Activated CD8-positive, alpha-beta memory T cell treated with anti-CD3 and anti-CD28 coated beads for 4 hours (primary cell): ENCODE measurements at places on chromosomes 2 and 18.

DNA sequence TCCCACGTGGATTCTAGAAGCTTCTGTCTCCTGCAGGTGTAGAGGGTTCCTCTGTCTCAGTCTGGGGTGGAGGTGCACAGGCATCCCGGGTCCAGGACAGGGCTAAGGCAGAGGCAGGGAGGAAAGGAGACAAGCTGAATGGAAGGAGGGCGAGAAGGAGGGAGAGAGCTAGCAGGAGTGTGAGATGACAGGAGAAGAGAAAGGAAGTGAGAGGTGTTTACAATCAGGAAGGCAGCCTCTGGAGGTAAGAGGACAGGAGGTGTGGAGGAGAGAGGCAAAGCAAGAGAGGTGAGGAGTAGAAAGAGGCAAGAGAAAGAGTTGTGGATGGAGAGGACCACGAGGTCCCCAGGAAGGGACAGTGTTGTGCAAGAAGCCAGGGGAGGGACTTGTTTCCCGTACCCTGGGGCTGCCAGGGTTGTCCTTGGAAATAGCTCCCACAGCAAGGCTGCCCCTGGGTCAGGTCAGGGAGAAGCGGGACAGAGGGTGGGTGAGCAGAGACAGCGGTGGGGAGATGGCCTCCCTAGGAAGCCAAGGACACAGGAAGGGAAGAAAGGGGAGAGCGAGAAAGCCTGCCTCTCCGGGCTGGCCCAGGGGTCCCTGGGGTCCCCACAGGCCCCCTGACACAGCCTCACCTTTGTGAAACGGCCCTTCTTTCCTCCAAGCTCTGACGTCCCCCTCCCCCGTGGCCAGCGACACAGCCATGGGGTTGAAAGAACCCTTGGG is 136.9 kb downstream of the CYP26B1 start:
- no peak for DNase-seq

- no peak for DNase-seq
These were observed 262.4 kb downstream of the NBAS start for GRCh38 chr2:15298770-15299169.

GRCh38 chr18:36697905-36698304 is 130.9 kb downstream of the TPGS2 start:
- no peak for DNase-seq

DNA sequence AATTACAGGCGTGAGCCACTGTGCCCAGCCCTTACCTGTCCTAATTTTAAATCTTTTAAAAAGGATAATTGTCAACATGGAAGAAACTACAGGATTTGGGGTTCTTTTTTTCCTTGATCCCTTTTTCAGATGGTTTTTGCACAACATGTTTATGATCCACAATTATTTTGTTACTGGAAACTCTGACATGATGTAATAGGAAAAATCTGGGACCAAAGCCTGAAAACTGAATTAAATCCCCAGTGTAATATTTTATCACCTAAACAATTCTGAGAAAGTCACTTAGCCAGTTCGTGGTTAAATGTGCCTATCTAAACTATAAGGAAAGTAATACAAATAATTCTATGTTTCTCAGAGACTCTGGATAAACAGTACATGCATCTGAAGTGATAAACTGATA is 1649.7 kb downstream of the LRP1B start:
- no peak for DNase-seq

- no peak for DNase-seq
These were observed 150.2 kb upstream of the SPATS2L start for GRCh38 chr2:200156166-200156835.

- DNase-seq: no peak
These were observed 69.0 kb downstream of the GORASP2 start for GRCh38 chr2:170997893-170998597.

DNA sequence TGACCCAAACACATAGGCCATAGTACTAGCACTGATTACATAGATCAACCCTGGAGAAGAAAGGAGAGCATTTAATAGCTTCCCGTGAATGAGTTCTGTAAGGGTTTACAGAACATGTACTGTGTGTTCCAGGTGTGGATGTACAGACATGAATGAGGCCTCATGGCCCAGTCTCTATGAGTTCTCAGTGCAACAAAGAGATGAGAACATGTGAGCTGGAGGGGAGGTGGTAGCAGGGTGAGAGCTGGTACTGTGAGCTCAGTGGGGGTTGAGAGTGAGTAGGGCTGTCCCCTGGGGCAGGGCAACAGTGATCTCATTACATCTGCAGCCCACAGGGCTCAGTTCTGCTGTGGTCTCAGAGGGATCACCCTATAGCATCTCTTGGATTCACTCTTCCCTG is 42.6 kb upstream of the SPRED2 start:
- DNase-seq: no peak

- no peak for DNase-seq
These were observed 68.5 kb downstream of the USP40 start for GRCh38 chr2:233498126-233498525.

DNA sequence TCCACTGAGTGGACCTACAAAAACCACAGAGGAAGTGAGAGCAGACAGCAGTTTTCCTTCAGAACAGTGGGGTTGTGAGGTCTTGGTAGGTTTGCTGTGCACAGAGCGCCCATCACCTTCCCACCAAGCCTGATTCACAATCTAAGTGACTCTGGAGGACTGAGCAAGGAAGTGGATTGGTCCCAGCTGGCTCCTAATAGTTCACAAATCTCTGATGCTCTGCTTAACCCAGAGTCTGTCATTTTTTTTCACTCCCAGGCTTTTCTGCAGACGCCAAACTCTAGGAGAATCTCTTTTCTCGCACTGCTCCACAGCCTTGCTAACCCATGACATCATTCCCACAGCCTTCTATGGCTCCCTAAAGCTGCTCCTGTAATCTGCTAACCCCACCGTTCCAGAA is 280.4 kb downstream of the C1D start:
- no peak for DNase-seq

GRCh38 chr2:31937741-31938140 is 73.1 kb downstream of the MEMO1 start:
- DNase-seq: no peak

- DNase-seq: no peak
These were observed 56.8 kb downstream of the ASAP2 start for GRCh38 chr2:9263428-9263827.

DNA sequence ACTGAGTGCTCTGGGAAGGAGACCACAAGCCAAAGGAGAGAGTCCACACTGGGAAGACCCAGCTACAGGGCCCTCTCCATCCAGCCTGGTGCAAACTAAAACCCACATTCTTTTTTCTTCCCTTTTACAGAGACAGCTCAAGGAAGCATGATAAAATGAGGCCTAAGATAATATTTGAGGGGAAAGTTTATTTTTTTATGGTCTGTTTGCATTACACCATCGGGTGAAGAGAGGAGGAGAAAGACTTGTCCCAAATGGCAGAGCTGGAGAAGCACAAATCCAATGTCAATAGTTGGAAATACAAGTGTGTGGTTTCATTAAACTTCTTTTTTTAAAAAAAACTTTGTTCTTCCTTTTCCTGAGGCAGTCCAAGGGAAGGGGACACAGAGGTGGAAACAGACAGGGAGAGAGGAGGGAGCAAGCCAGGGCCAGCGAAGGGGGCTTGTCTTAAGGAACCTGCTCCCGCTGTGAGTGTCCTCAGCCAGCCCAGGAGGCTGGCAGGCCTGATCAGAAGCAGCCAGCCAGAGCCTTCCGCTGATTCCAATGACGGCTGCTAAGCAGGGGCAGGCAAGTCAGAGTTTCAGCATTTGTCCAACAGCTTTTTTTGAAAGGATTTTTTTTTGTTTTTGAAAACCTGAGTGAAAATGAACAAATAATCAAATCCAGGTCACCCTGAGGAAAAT is 203.8 kb upstream of the SIX2 start:
- no peak for DNase-seq

- no peak for DNase-seq
These were observed 88.4 kb upstream of the CAVIN2 start for GRCh38 chr2:191935247-191935646.

GRCh38 chr2:30869988-30870387 is 62.7 kb upstream of the CAPN13 start:
- no peak for DNase-seq

DNA sequence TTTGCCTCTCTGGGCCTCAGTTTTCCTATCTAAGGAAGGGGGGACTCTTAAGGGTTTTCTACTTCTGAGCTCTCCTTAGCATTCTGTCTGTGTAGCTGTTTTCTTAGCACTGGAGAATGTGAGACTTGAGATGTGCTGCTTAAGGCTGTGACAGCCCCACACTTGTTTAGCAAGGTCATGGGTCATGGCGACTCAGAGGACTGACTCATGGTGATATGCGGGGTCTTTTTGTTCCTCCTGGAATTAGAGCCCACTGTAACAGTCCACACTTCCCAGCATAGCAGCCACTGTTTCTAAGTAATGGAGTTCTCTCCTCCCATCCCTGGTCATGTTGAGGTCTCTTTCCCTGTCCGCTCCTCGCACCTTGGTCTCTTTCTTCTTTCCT is 4.1 kb upstream of the LPIN1 start:
- DNase-seq: no peak

DNA sequence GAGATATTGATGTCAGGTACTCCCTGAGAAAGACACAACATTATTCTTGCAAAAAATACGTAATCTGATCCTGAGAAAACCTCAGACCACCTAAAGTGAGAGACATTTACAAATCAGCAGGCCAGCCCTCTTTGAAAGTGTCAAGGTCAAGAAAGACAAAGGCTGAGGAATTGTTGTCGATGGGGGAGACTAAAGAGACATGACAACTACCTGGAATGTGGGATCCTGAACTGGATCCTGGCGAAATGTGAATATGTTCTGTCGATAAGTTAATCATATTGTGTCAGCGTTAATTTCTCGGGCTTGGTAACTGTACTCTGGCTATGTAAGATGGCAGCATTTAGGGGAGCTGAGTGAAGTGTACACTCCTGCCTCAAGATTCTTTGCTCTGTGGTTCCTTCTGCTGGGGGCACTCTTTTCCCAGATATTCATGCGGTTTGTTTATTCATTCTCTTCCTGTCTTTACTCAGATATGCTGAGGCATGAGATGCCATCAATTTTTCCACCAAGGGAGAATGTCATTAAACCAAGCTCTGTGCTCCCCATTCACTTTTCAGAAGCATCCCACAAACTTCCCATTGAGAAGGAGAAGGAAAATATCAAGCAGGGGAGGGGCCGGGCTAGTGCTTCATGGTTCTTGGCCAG is 154.9 kb downstream of the CAPN13 start:
- DNase-seq: no peak

GRCh38 chr2:193371200-193371599 is 1176.5 kb upstream of the TMEFF2 start:
- no peak for DNase-seq

- DNase-seq: peak; percentile 46
These were observed 21.0 kb upstream of the PTMA start for GRCh38 chr2:231687133-231687852.

GRCh38 chr2:130778781-130779180 is 23.4 kb downstream of the AMER3 start:
- DNase-seq: no peak

- DNase-seq: no peak
These were observed 576.0 kb downstream of the LRP1B start for GRCh38 chr2:141554810-141555209.

DNA sequence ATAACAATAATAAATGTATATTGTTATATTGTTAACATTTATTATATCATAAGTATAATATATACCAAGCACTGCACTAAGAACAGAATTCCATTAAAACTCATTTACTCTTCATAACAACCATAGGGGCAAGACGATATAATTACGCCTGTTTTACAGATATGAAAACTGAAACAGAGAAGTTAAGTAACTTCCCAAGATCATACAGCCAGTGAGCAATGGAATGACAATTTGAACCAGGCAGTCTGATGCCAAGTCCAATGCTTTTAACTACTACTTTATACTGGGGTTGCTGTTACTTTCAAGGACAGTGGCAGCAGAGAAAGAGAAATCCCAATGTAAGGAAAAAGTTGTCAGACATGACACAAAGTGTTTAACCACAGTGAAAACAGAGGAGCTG is 338.8 kb upstream of the ID2 start:
- DNase-seq: no peak

- DNase-seq: no peak
These were observed 116.6 kb downstream of the ACTR3 start for GRCh38 chr2:114006460-114006859.

DNA sequence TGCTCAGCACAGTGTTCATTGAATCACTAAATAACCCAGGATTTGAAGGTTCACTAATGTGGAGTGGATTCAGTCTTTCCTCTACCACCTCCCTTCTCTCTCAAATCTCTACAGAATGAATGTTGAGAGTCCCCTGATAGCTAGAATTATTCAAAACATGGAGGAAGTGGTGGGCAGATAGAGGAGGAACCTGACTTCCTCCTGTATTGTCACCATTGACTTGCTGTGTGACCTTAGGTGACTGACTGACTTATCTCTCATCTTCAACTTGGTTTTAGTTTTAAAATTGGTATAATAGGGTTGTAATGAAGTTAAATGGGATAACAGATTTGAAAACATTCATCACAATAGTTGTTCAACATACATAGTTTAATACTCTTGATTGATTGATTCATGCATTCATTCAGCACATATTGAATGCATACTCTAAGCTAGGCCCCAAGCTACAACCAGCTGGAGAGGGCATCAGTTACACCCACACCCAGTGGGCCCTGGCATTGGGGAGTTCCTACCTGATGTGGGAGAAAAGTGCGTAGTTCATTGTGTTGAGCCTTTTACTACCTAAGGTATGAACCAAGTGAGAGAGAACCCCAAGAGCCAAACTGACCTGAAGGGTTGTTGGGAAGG is 96.0 kb downstream of the WDR7 start:
- DNase-seq: no peak

DNA sequence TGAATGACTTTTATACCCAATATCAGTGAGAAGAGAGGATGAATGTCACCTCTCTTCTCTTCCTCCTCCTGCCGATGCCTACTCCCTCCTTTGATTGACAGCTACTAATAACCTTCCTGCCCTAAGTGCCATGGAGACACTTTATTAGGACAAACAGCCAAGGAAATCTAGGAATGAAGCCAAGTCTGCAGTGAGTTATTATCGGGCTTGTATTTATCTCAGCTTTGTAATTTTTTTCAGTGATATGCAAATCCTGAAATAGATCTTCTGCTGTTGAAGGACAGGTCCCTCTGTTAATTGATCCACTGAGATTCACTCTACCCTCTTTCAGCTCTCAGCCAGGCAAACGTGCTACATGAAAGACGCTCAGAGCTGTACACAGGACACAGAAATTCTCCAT is 686.7 kb downstream of the TMEM182 start:
- DNase-seq: no peak
